ENCODE measurements at places on chromosomes 3 and 15. TPM values are rescaled to one million over a fixed set of nuclear protein-coding genes. Genes with fewer than 3 reads are reported as not detected.

Gene LYZL4
- not detected for total RNA-seq

DNA sequence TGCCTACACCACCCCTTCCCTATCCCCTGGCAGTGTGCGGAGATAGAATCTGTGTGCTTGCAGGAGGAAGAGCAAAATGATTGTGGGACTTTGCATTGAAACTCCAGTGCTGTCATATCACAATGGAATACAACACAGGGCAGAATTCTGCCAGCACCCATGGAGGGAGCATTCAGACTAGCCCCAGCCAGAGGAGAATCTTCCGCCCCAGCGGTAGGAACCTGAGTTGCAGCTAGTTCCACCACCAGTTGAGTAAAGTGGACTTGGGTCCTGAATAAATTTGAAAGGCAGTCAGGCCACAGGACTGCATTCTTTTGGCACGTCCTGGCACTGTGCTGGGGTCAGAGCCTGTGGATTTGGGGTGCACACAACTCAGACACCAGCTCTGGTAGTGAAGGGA lies 27.5 kb downstream of the NCBP2 start:
- no peak for DNase-seq

- no peak for DNase-seq
These were observed 53.9 kb downstream of the LINGO1 start for GRCh38 chr15:77578641-77579372.

GRCh38 chr3:72998466-72998865 lies 1.9 kb downstream of the PPP4R2 start:
- no peak for DNase-seq

- no peak for DNase-seq
These were observed 21.7 kb upstream of the UBL7 start for GRCh38 chr15:74482661-74483060.

DNA sequence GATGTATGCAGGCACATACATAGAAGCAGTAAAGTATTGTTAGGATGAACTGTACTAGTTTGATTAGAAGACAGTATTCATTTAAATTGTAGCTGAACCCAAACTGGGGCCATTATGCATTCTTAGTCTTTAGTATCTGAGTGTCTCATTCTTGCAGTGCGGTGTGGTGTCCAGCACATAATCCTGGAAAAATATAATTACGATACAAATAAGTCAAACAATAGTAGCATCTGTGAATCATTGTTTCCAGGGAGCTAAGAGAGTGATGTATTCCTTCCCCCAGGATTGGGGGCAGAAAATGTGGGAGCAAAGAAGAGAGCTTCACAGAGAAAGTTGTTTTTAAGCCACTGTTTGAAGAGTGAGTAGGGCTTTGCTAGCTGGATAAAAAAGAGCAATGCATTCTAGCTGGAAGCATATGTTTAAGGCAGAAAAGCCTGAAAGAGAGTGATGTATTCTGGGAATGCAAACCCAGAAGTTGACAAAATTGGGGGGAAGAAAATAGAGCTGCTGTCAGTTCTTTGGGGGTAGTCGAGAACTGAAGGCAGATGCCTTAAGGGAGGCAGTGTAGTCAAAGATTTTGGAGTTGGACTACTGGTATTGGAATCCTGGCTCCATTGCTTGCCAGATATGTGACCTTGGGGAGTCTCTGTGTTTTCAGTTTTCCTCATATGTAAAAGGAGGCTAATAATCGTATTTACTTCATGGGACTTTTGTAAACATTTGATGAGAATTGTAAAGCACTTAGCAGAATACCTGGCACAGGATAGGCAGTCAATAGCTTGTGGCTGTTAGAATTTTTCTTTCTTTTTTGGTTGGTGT lies 14.1 kb downstream of the SLMAP start:
- no peak for DNase-seq

GRCh38 chr3:108103886-108104797 lies 13.3 kb upstream of the CD47 start:
- DNase-seq = no peak

Gene UCN2
- 0.52 TPM for total RNA-seq

Gene RBM6
- 7.1 TPM for total RNA-seq
